GDM1 (cell line): ENCODE measurements at places on chromosomes 2 and 18.

DNA sequence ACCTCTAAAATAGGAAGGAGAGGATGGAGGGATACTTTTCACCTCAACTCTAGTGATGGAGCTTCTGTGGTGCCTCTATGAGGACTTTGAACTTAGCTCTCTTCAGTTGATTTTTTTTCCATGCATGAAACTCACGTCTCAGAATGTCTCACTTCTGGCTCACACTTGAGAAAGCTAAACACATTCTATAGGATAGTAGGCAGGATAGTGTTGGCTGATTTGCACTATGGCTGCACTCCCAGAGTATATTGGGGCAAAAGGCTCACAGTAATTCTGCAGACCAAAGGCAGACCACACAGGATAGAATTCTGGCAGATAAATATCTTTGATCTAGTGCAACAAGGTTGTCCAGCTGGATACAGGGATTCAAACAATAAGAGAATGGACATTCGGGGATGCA, 1093.5 kb downstream of the LRP1B start:
- no peak for DNase-seq

GRCh38 chr2:174392706-174393105, 2.8 kb upstream of the SCRN3 start:
- no peak for DNase-seq

- no peak for DNase-seq
These were observed 415.2 kb upstream of the KCNH7 start for GRCh38 chr2:163253621-163254285.

GRCh38 chr2:44168681-44169154, at the start of gene PPM1B:
TSS of gene PPM1B (plus strand) at chr2:44168875. CDS start at chr2:44201200, 32,325 bp downstream.
- DNase-seq, result peak; percentile 100

GRCh38 chr2:42918671-42919318, 126.4 kb upstream of the HAAO start:
- DNase-seq, result no peak

DNA sequence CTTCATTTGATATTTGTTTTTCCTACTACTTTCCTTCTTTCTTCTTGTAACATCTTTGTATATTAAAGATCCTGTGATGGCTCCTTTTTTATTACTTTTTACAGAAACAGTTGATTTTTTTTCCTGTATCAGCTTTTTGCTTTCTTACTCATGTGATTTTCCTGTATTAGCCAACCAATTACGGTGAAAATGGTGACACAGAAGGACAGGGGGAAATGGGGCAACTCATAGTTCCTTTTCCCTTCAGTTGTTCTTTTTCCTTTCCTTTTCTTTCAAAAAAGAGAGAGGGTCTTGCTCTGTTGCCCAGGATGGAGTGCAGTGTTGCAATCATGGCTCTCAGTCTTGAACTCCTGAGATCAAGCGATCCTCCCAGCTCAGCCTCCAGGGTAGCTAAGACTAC, 117.8 kb downstream of the ATL2 start:
- no peak for DNase-seq

GRCh38 chr2:154608438-154608837, 90.1 kb upstream of the KCNJ3 start:
- DNase-seq, result no peak

GRCh38 chr2:233912691-233913423, 4.3 kb upstream of the TRPM8 start:
- DNase-seq, result no peak

DNA sequence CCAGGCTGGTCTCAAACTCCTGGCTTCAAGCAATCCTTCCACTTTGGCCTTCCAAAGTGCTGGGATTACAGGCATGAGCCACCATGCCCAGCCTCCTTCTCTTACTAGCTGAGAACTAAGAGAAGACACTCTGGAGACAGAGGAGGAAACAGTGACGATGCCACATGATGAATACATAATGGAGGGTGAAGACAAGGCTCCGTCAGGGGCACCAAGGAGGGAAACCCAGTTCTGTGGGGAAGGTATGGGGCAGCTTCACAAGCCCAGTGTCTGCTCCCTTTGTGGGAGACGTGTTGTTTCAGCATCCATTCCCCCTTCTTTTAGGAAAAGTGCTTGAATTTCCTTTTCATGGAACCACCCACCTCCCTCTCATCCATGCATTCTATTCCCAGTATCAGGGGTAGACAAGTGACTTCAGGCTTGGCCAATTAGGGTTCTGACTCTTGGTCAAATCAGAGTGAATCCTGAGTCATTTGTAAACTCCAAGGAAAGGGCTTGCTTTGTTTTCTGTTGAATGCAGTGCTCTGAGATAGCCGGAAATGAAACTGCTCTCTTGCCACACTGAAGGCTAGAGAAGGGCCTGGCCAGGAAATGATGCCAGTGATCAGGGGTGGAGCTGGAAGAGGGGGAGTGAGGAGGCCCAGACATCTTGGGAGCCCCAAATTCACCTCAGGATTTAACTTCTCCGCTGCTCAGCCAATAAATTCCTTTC, 23.7 kb downstream of the TMEM127 start:
- peak; percentile 34 for DNase-seq

GRCh38 chr2:101751276-101751815, 53.8 kb downstream of the MAP4K4 start:
- DNase-seq, result no peak

- no peak for DNase-seq
These were observed 261.5 kb downstream of the AFF3 start for GRCh38 chr2:99880964-99881294.

GRCh38 chr2:16570516-16570915, 95.1 kb downstream of the CYRIA start:
- no peak for DNase-seq

DNA sequence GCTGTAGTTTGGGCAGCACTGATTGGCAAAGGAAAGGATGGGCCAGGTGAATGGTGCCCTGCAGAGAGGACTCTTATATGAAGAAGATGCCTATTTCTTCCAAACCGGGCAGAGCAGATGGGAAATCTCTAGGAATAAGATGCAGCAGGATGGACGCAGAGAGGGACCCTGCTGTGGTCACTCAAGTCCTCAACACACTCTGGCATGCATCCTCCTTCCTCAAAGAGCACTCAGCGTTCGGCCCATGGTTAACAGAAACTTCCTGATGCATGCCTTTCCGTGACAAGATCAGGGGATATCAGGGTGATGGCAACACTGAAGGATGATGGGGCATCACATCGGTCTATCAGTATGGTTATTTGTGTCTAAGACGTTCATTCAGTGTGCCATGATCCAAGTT, 232.7 kb downstream of the TTC32 start:
- no peak for DNase-seq

- DNase-seq, result no peak
These were observed 460.4 kb downstream of the MBD2 start for GRCh38 chr18:53764086-53764485.

DNA sequence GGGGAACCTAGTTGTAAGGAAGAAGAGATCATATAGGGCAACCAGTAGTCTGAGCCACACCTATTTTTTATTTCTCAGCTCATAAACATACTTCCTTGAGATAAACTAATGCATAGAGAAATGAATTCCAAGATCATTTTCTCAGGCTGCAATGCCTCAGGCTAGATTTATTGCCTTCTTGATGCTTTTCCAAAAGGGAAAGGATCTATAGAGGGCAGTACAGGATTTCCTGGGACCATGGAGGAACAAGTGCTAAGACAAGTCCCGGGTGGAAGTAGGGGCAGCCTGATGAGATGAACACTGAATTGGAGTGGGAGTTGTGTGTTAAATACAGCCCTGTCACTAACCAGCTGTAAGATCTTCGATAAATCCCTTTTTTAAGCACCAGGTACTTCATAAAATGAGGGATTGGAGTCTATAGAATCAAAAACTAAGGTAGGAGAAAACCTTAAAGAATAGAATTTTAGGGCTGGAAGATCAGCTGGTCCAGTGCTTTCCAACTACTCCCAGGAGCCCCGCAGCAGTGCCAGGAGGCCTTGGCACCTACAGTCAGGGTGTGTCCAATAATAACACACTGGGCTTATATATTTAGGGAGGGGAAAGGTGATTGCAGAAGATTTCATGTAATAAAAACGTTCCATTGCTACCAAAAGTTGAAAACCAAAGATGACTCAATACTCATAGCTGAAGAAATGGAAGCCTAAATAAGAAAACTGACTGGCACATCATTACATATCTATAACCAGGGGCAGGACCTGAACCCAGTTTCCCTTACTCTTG, 58.1 kb downstream of the SERTAD2 start:
- no peak for DNase-seq

DNA sequence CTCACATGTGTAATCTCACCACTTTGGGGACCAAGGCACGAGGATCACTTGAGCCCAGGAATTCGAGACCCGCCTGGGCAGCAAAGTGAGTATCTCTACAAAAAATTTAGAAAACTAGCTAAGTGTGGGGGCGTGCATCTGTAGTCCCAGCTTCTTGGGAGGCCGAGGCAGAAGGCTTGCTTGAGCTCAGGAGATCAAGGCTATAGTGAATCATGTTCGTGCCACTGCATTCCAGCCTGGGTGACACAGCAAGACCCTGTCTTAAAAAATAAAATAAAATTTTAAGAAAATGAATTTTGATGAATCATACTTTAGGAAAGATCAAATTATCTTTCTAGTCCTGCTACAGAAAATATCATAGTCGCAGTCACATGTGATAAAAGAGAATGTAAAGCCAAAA, 46.9 kb downstream of the CABYR start:
- DNase-seq, result no peak

- no peak for DNase-seq
These were observed 323.2 kb upstream of the SLC39A10 start for GRCh38 chr2:195333869-195334268.

DNA sequence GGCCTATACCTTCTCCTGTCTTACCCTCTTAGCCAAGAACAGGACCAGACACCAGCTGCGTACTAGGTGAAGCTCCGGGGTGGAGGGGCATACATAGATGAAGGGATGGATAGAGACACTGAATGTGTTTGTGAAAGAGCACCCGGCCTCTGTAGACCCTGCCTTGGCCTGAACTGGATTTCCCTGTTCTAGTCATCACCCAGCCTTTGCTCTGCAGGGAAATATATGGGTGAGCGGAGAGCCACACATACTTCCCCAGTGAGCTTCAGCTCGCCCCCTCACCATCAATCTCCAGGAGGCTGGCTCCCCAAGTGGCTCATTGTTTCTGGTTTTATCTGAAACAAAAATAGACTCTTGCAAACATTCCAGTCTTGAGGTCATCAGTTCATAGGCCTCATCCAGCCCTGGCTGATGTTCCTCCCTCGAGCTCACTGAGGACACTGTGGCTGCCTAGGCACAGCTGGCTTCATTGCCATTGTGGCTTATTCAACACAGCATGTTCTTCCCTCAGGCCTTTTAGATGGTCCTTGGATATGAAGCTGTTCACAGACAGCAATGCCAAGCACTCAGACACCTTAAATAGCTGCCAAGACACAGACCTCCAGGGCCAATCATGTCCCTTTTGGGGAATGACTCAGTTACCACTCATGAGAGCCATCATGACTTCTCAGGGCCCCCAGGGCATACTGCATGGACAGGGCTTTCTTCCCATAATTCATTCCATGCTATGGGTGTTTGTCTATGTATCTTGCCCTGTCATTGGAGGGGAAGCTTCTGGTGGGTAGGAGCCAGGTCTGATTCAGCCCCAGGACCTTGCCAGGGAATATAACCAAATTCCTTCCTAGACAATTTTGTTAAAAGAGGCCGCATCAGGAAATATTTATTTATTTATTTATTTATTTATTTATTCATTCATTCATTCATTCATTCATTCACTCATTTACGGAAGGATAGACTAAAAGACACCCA, 82.4 kb downstream of the TTC32 start:
- no peak for DNase-seq
